ENCODE measurements at places on chromosomes 11 and 22.

- DNase-seq = no peak
These were observed 69.4 kb upstream of the API5 start for GRCh38 chr11:43242401-43242800.

GRCh38 chr11:125287491-125288210 is 123.1 kb downstream of the PKNOX2 start:
- no peak for DNase-seq

DNA sequence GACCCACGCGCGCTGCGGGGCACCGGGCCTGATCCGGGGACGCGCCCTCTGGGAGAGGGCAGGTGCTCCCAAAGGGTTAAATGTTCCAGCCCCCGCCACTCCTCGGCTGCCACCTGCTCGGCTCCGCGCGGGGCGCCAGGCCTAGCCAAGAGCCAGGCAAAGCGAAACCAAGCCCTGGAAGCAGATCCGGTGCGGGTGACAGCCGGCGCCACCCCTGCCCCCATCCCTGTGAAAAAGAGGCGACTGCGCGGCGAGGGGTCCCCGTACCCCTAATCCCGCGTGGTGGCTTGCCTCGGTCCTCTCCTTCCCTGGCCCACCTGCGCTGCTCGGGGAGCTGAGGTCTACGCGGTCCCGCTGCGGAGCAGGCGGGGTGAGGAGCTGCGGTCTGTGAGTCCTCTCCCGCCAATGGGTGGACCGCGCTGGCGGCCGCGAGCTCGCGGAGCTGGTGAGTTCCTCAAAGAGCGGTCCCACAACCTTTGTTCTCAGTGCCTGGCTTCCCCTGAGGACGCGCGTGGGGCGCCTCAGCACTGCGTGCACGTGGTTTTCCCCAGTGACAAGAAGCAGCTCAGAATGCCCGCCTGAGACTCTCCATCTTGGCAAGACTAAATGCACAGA is at the start of gene ME3:
ME3 (minus strand) TSS at position 610 of the 615 bp plus-strand sequence.
- DNase-seq = peak; percentile 23

DNA sequence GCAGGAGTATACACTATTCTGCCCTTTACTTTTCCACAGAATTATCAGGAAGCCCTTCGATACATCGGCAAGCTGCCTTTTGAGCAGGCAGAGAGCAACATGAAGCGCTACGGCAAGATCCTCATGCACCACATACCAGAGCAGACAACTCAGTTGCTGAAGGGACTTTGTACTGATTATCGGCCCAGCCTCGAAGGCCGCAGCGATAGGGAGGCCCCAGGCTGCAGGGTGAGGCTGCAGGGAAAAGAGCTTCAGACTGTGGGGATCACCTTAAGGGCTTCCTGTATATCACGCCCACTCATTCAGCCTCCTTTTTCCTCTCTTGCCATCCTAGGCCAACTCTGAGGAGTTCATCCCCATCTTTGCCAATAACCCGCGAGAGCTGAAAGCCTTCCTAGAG is 6.8 kb upstream of the HMBS start:
- no peak for DNase-seq

- no peak for DNase-seq
These were observed 320.9 kb upstream of the PITPNB start for GRCh38 chr22:28239941-28240340.

- no peak for DNase-seq
These were observed 14.7 kb downstream of the ZBTB44 start for GRCh38 chr11:130299978-130300377.

DNA sequence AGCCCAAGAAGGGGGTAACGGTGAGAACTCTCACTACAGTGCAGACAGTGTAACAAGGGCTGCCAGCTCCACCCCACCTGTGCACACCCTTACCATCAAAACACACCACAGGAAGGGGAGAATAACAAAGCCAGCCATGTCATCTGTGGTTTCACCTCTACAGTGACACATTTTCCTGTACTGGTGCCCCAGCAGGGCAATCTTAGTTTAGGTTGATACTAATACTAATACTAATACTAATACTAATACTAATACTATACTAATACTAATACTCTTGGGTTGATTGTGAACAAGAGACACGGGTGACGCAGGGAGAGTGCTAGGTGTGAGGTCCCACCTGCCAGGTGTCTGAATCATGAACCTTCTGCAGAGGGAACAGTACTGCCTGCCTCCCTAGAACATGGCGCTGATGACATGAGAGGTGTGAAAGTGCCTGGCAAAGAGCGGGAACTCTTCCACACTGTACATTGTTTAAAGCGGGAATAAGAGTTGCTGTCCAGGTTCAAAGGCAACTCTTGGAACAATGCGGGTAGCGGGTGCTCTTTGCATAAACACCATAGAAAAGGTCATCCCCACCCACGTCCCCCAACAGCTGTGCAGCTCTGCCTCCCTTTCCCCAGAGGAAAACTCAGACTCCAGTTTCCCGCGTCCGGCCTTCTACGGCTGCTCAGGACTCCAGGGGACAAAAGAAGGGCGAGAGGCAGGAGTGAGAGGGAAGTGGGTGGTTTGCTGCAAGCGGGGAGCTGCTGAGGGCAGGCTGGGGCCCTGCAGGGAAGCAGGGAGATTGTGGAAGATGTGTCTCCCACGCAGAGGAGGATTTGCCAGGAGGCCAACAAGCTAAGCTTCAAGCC is 25.0 kb upstream of the TMPRSS4 start:
- DNase-seq = peak; percentile 47

DNA sequence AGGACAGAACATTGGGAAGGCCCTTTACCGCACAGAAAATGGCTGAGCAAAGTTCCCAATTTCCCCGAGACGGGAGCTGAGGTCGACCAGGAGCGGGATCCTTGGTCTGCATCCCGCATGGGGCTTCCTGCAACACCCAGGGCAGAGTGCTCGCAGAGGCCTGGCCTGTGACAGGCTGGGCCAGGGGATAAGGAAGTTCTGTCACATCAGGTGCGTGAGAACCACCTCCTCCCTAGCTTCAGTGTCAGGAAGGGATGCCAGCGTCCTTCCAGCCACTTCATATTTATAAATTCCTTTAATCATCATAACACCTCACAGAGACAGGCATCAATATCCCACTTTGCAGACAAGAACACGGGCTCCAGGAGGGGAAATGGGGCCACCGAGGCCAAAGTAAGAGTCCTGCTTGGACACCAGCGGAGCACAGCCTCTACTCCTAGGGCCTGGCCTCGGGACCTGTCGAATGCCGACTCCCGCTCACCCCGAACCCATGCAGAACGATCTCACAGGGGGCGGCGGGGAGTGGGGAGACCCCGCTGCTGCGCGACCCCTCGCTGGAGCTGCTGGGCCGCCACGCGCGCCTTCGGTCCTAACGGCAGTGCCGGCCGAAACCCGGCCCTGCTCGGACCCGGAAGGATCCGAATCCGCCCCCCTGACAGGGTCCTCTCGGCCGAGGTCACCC is 532 bp downstream of the BET1L start:
- DNase-seq = no peak

DNA sequence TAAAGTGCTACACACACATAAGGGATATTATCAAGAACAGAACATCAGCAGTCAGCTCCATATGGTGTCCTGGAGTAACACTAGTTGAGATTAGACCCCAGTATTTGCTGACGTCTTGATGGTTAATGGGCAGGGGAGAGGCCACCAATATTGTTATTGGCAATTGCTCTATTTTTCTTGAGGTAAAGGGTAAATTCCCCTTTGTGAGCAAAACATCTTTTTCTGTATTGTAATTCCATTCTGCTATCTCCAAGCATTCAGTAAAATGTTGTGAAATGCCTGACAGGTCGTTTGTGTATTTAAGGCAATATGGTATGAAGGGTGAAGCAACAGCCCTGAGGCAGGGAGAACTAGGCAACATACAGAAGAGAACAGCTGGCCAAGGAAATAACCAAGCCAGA is 21.9 kb downstream of the PC start:
- DNase-seq = no peak

DNA sequence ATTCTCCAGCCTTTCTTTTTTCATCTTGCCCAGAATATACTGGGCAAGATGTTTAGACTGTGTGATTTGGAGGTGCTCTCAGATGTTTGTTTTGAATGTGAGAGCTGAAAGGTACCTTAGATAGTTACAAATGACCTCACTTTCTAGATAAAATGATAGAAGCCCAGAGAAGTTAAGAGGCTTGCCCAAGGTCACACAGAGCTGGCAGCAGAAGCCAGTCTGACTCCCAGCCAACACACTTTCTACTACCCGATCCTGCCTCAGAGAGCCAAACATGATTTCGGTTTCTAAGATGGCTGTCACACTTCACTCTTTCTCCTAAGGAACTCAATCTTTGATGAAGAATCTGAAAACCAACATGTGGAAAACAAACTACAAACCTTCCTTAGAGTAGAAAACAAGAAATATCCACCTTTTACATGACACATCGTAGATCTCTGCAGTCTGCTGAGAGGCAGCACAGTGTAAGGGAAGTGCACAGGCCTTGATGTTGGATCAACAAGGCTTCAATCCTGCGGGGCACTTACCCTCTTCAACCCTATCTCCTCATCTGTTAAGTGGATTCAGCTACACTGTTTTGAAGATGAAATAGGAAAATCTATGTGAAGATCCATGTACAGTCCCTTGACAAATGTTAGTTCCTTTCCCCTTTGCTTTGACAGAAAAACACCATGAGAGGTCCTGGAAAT is 58.6 kb downstream of the SYTL2 start:
- no peak for DNase-seq

DNA sequence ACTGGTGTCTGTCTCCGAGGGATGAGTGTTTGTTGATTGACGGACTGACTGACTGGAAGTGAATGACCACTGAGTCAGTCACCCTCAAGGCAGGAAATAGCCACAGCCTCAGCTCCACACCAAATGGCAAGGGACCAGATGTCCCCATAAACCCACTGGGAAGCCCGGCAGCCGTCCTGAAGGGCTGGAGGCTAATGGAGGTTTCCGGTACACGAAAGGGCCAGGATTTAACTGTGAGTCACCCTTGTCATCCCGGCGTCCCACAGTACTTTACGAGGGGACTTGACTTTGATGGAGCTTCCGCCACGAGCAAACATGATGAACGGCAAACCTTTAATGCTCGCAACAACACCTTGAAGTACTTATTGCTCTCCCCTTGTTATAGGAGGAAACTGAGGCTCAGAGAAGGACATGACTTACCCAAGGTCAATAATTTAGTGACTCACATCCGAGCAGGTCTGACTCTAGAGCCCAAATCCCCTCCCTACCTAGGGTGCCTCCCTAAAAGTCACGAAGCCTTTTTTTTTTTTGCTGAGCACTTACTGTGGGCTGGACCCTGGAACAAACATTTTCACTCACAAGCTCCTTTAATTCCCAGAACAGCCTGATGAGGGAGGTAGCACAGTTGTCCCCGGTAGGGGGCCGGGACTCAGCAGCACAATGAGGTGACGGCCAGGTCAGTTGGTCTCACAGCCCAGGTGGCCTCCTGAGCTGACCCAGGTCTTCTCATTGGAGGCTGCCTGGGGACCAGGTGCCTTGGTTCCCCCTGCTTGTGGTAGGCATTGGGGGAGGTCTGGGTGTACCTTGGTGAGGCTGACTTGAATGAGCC is 25.2 kb upstream of the GCAT start:
- DNase-seq = no peak

GRCh38 chr22:30204742-30205111 is 41.8 kb downstream of the LIF start:
- no peak for DNase-seq

- no peak for DNase-seq
These were observed 7.4 kb upstream of the MDK start for GRCh38 chr11:46373787-46374740.

DNA sequence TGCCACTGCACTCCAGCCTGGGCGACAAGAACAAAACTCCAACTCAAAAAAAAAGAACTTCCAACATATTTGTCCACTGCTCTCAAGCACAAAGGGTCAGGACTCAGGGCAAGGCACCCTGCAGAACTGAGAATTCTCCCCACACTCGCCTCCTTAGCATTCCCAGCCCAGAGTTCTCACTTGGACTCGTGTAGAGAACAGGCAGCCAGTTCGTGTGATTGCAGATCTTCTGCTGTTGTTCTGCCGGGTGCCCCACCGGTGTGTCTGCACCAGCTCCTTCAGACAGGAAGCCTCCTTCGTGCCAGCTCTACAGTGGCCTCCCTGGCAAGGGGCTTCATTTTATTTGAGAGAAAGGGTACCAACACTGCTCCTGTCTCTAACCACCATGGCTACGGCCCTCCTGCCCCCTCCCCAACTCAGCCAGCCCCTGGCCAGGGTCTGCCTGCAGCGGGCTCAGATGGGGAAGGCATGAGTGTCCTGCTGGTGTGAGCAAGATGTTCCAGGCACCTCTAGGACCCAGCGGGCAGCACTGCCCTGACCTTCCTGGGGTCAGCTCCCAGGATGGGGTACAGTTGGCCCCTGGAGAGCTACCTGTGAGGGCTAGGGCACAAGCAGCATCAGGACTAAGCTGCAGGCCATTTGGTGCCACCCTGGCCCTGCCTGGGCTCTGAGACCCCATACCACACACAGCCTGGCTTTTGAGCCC is 19.5 kb upstream of the SCGB1A1 start:
- no peak for DNase-seq

GRCh38 chr11:10307400-10308200 is 2.7 kb downstream of the ADM start:
- peak; percentile 79 for DNase-seq

GRCh38 chr11:44651535-44652155 is 75.1 kb upstream of the TSPAN18 start:
- no peak for DNase-seq

DNA sequence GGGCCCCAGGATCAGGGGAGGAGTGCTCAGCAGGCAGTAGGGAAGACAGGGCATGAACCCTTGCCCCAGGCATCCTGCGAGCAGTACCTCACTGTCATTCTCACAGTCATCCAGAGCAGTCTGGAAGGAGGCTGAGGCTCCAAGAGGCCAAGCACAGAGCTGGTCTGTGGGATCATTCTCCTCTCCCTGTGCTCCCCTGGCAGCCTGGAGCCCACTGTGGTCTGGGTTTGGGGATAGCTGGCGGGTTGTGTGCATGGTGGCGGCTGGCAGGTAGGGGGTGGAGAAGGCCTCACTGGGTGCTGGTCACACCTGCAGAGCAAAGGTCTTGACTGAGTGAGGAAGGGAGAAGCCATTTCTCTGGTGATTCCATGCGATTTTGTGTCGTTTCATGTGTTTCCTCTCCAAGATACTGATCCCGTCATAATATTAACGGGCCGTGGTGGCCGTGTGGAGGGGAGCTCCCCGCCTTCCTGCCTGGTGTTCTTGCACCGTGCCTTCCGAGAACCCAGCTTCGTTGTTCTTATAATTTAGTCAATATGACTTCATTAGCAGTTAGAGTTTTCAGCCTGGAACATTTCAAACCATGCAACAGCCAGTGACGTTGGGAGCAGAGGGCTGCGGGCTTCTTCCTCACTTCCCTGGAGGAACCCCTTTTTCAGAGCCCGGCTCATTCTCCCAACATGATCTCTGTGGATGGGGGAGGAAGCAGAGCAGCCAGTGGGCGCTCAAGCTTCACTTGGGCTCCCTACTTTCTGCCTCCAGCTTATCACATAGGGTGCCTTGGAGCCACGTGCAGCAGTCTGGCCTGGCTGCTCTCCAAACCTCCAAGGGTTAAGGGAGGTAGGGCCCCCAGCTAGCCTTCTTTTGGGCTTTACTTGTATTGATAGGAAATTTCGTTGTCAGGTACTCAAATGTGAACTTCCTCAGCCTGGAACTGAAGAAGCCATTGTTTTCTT is 20.8 kb upstream of the ADORA2A start:
- no peak for DNase-seq

- DNase-seq = no peak
These were observed 34.1 kb downstream of the CD44 start for GRCh38 chr11:35173011-35173511.

- DNase-seq = no peak
These were observed 153.3 kb downstream of the FCHSD2 start for GRCh38 chr11:72988821-72989220.

- DNase-seq = no peak
These were observed 16.2 kb upstream of the EIF4G2 start for GRCh38 chr11:10824888-10825287.

- DNase-seq = no peak
These were observed 119.1 kb downstream of the MN1 start for GRCh38 chr22:27682437-27682836.

- no peak for DNase-seq
These were observed 815.8 kb downstream of the METTL15 start for GRCh38 chr11:28924004-28924403.

Data from activated T-cell treated with anti-CD3 and anti-CD28 coated beads for 4 hours (primary cell).